ENCODE measurements at places on chromosomes 4 and X.

DNA sequence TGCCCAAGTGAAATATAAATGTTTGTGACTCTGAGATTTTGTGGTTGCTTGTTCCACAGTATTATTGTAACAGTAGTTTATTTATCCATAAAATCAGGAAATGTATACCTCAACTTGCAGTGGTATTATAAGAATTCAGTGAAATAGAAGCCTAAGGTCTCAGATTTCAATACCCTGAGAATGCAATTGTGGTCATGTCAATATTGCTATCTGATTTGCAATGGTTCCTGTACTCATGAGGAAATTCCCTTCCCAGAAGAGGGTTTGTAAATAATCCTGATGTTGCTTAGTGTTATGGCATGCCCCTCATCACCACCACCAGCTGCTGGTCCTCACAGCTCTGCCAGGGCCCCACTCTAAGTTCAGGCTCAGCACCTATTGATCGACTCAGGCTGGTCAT lies 67.8 kb downstream of the SLC34A2 start:
- no peak for DNase-seq

- no peak for DNase-seq
Measured at GRCh38 chr4:20662851-20663250, 37.4 kb upstream of the PACRGL start.

- DNase-seq, result no peak
Measured at GRCh38 chrX:39445336-39445735, 644.1 kb downstream of the MID1IP1 start.

GRCh38 chrX:101164766-101165590 lies 54.6 kb upstream of the DRP2 start:
- no peak for DNase-seq

DNA sequence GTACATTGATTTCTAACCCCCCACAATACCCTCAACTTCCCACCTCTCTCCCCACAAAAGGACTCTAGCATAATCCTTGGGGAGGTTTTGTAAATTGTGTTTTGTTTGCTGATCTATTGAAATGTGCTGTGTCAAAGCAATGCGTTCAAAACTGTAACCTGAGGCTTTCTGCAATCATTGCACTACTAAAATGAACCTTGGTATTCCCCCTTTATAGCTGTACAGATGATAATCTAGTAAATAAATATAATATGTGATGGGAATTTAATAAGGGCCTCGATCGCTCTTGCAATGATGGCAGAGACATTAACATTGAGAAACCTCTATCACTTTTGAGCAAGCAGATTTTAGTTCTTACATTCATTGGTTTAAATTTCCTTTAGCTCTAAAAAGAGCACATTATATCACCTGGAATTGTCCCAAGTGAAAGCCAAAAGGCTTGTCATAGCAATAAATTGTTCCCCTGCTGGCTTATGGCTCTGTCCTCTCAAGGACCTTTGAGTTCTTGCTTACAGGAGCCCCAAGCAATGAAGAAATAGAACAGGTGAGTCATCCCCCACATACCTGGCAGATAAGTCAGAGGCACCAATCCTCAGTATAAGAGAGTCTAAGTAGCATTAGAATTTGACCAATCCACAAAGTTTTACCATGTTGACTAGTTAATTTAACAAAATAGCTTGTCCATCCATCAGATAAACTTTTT lies 18.4 kb upstream of the ACE2 start:
- no peak for DNase-seq

DNA sequence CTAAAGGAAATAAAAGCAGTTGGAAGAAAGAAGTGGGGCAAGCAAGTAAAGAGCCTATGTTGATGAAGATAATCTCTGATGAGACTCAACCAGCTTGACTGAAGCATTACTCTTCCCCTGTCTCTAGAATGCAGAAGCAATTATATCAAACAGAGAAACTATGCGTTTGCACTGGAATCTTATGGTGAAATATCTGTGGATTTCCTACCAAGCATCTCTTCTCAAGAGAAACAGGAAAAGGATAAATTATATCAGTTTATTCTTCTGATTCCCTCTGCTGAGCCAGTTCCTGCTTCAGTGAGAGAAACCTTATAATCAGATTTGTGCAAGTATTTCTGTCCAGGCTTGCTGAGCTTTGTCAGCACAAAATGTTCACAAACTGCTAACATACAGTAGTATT lies 316.7 kb upstream of the SLC7A11 start:
- no peak for DNase-seq

GRCh38 chrX:151789179-151789800 lies 54.7 kb downstream of the CNGA2 start:
- DNase-seq, result peak; percentile 58

GRCh38 chrX:151176231-151176750 lies at the start of gene GPR50:
GPR50 (plus strand) TSS chrX:151176584; CDS start chrX:151176722, 138 bp downstream.
- DNase-seq, result no peak

DNA sequence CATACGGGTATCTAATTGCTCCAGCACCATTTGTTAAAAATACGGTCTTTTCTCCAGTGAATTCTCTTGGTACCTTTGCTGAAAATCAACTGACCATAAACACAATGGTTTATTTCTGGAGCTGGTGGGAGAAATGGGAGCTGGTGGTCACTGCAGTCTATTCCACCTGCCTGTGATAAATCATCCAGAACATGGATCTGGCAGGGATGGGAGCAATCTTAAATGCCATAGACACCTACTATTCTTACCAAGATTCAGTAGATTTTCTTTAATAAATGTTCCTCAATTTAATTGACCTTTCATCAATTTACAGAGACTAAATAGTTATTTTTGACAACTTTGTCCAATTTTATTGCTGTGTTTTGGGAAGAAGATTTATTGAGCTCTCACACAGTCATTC lies 68.1 kb downstream of the SLC9A7 start:
- no peak for DNase-seq

DNA sequence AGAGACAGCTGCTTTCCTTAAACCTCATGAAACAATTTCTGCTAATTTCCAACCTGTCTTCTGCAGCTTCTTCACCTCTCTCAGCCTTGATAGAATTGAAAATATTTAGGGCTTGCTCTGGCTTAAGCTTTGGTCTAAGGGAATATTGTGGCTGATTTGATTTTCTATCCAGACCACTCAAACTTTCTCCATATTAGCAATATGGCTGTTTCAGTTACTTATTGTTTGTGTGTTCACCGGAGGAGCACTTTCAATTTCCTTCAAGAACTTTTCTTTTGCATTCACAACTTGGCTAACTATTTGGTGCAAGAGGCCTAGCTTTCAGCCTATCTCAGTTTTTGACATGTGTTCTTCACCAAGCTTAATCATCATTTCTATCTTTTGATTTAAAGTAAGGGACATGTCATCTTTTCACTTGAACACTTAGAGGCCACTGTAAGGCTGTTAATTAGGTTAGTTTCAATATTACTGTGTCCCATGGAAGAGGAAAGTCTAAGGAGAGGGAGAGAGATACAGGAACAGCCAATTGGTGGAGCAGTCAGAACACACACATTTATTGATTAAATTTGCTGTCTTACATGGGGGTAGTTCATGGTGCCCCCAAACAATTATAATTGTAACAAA lies 213.2 kb downstream of the RASL11B start:
- DNase-seq, result no peak

GRCh38 chrX:9859711-9860555 lies 73.7 kb downstream of the SHROOM2 start:
- DNase-seq, result no peak

GRCh38 chrX:150465881-150466775 lies 102.3 kb upstream of the MTM1 start:
- no peak for DNase-seq

DNA sequence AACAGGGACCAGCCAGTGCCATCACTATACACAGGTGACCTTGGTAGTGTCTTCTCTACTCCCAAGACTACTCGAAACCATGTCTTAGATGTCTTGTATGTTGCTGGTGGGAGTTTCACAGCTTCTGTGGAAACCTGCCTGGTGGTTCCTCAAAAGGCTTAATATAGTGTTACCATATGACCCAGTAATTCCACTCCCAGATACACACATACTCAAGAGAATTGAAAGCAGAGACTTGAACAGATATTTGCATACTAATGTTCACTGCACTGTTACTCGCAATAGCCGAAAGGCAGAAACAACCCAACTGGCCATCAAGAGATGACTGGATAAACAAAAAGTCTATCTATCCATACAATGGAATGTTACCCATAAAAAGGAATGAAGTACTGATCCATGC lies 3.1 kb downstream of the TFDP3 start:
- no peak for DNase-seq

- no peak for DNase-seq
Measured at GRCh38 chr4:177239878-177240277, 69.8 kb upstream of the NEIL3 start.

- no peak for DNase-seq
Measured at GRCh38 chr4:108400309-108400708, 220.1 kb upstream of the RPL34 start.

GRCh38 chrX:71291381-71291780 lies 7.9 kb downstream of the NONO start:
- DNase-seq, result no peak

GRCh38 chr4:183602557-183603027 lies 56.4 kb downstream of the RWDD4 start:
- no peak for DNase-seq

DNA sequence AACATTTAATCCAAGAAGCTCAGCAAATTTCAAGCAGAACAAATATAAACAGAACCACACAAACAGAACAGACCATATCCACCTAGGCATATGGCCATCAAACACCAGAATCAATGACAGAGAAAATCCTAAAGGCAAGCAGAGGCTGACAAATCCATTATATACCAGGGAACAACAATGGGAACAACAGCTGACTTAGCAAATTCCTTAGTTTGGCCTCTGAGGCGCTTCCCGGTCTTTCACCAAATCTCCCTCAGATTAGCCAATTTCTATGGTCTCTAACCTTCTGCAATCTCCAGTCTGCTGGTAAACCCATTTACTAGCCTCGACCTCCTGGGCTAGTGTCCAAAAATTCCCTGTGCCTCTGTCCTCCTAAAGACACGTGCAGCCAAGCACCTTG lies 59.2 kb downstream of the GPR143 start:
- no peak for DNase-seq

DNA sequence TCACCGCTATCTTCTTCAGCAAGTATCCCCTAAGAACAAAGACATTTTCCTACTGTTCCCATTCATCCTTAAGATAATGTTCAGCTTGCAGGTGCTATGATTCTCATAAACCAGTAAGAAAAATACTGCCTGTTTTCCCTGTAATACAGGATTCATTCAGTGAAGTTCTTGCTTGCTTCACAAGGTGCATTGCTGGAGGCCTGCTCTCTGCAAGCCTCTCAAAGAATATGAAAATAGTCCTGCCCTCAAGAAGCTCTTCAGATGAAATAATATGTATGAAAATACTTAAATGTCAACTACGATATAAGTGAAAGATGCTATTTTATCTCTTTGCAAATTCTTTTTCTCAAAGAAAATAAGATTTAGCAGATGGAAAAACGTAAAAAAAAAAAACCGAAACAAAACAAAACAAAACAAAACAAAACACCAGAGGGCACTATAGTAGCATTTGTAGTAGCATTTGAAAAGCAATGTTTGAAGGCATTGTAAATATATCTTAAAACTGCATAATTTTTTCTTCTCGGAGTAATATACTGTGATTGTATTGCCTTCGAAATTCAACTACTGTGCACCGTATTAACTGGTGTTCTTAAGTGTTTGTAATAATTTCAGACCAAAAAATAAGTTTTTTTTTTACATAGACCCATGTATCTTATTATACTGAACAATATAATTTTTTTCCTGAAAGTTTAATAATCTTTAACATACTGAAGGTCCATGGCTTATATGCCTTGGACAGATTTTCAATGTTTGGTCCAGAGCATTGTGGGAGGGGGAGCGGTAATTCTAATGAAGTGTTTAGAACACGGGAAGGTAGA lies 26.0 kb downstream of the ADH4 start:
- DNase-seq, result no peak

- DNase-seq, result no peak
Measured at GRCh38 chr4:53119680-53120079, 246.2 kb downstream of the SCFD2 start.

DNA sequence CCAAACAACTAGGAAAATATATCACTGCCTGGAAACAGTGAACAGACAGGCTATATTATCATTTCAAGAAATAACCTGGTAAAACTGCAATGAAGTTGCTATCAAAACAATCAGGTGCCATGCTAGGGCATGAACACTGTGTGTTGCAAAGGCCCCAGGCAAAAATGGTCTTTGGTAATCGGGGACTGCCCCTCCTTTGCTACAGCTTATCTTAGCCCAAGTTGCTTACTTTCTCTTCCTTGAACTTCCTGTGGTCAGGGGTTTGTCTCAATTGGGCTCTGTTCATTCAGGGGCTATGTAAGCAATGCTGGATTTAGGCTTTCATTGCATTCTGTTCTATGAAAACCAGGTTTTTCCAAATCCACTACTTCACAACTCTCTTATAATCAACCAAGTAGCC lies 30.4 kb downstream of the SCML1 start:
- DNase-seq, result no peak
